Immature natural killer cell (primary cell): ENCODE measurements at places on chromosomes 3 and 15. TPM values are rescaled to one million over a fixed set of nuclear protein-coding genes. Genes with fewer than 3 reads are reported as not detected.

The CPLX3 gene
- not detected for polyA plus RNA-seq

The PCLAF gene
- 10.9 TPM for polyA plus RNA-seq

The GPR176 gene
- 0.07 TPM for polyA plus RNA-seq

The CLDN18 gene
- polyA plus RNA-seq: not detected

The GABRB3 gene
- not detected for polyA plus RNA-seq
